Urinary bladder (tissue), 4 donors: ENCODE measurements at places on chromosomes 12 and 14. TPM values are rescaled to one million over a fixed set of nuclear protein-coding genes. Genes with fewer than 3 reads are reported as not detected.

DNA sequence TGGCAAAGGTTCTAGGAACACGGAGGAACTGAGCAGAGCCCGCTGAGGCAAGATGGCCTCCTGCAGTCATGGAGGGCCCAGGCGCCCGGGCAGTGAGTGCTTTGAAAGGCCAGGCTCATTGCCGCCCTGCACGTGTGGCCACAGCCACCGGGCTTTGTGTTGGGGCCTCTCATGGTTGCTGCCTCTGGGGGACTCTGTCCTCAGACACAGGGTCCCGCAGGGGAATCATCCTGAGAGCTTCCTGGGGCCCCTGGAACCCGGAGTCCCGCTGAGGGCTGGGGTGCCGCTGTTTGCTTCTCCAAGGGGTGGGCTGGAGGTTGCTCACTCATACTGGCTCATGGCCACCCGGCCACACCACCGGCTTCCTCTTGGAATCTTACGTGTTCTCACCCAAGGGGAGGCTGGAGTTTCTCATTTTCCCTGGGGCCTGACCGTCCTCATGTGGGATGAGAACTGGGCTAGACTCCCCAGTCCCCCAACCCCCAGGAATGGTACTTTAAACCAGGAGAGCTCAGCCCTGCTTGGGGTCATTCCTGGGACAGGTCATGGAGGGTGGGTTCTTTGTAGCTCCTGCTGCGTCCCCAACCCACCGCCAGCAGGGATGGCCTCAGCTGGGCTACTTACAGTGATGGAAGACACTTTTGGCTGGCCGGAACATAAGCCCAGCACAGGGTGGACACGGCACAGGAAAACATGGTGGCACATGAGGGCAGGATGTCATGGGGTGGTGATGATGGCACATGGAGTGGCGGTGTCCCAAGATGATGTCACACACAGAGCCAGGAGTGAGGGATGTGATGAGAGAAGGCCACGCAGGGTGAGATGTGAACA, 21.1 kb upstream of the LRTM2 start:
- no peak for DNase-seq

DNA sequence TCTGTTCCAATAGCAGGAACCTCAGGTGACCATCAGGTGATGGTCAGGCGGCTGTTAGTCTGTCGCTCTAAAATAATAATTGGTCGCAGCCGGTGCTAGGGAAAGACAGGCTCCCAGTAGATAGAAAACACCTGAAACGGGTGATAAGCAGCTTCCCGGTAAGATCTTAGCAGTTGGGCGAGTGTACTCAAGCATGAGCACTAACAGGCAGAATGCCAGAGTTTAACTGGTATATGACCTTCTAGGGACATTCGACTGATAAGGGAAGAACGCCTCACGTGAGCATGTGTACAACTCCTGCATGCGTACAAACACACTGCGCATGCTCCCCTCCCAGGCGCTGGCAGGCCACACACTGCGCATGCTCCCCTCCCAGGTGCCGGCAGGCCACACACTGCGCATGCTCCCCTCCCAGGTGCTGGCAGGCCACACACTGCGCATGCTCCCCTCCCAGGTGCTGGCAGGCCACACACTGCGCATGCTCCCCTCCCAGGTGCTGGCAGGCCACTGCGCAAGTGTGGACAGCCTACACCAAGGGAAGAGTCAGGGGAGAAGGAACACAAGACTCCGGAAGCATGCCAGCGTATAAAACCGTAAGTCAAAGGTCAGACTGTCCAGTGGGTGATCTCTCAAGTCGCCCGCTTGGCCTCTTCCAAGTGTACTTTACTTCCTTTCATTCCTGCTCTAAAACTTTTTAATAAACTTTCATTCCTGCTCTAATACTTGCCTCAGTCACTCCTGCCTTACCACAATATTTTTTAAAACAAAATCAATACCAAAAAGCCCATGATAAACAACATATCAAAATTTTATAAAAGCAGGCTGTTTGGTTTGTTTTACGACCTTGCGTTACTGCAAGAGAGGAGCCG, 24.5 kb downstream of the GPRC5D start:
- peak; percentile 54 for DNase-seq

DNA sequence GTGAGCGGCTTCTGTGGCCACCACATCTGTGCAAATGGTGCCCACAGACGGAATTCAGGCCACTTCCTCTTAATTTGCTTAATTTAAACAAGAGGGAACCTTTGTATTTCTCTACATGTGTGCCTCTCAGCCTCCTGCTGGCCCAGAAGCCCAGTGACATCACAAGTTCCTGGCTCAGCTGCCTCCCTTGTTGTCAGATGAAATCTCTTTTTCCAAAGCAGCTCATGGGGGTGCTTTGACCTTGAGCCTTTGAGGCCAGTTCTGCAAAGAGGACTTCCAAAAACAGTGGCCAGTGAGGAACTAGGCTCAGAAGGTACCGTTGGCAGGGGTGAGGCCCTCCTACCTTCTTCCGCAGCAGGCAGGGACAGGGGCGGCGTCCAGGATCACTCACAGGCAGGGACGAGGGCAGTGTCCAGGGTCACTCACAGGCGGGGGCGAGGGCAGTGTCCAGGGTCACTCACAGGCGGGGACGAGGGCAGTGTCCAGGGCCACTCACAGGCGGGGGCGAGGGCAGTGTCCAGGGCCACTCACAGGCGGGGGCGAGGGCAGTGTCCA, 35.0 kb upstream of the GALNT9 start:
- no peak for DNase-seq

DNA sequence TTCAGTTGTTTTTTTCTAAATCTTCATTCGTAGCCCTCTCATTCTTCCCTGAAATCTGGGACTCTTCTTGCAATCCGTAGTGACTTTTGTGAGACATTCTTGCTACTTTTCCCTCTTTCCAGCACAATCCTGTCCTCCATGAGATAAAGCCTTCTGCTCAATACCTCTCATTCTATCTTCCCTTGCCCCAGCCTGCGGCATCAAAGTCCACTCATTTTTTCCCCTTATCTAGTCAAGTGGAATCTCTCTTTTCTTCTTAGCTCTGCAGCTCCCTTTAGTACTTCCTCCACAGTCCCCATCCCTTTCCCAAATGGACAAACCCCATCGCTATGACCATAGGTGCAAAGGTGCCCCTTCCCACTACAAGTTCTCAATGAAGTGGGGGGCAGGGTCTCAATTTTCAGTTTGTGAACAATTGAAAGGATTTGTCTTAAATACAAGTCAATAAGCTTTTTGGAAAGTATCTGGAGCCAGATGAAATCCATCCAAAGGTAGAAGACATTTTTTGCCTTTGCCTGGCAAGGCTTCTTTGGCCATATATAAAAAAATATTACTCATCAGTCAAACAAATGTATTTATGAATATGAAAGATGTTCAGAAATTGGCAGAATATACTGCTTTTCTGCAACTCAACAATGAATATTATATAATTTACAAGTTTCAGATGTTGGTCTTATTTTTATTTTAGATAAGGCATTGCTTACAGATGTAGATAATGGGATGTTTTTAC, 179.4 kb downstream of the SNAPC1 start:
- DNase-seq = no peak

Gene IL22
- not detected for polyA plus RNA-seq

DNA sequence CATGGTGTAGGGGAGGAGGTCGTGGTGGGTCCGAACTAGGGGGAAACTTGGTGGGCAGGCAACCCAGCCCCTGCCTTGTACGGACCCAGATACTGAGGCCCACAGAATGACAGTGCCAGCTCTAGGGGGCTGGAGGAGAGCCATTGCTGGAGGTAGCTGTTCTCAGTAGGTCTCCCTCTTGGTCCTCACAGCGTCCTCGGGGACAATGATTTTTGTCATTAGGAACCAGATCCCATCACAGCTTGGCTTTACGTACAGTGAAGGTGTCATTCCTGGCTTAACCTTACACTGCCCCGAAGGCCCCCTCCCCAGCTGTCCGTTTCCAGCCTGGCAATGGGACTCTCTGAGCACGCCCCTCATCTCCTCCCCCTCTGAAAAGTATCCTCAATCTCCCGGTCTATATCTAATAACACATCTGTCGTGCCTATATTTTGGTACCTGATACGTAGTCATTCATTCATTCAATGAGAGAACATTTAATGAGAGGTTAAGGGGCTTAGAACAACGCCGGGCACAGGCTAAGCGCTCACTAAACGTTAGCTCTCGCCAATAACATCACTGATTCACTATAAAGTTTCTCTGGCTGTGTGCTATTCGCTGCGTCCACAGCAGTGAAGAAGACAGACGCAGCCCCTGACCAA, 597 bp upstream of the DYNC1H1 start:
- no peak for DNase-seq

Gene ZNF410
- polyA plus RNA-seq = 32.9 TPM

- no peak for DNase-seq
These were observed 62.0 kb upstream of the PNMA1 start for GRCh38 chr14:73776194-73776537.

GRCh38 chr14:105419195-105420091, at the start of gene MTA1:
TSS of gene MTA1 (plus strand) at chr14:105419827. CDS start at chr14:105420036, 209 bp downstream.
- DNase-seq = no peak
